ENCODE measurements at places on chromosomes 4 and X.

DNA sequence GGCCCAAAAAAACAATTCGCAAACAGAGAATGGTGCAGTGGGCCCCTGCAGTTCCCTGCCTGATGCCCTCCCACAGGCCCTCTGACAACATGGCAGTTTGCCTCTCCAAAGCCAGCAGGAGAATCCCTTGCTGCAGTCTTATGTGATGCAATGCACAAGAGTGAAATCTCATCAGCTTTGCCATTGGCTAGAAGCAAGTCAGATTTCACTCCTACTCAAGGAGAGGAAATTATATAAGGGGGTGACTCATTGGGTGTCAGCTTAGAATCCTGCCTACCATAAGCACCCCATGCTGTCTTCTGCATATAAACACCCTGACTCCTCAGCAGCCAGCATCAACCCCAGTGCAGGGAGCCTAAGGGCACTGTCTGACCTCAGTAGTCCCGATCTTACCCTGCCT, 157.3 kb upstream of the LDB2 start:
- no peak for DNase-seq

DNA sequence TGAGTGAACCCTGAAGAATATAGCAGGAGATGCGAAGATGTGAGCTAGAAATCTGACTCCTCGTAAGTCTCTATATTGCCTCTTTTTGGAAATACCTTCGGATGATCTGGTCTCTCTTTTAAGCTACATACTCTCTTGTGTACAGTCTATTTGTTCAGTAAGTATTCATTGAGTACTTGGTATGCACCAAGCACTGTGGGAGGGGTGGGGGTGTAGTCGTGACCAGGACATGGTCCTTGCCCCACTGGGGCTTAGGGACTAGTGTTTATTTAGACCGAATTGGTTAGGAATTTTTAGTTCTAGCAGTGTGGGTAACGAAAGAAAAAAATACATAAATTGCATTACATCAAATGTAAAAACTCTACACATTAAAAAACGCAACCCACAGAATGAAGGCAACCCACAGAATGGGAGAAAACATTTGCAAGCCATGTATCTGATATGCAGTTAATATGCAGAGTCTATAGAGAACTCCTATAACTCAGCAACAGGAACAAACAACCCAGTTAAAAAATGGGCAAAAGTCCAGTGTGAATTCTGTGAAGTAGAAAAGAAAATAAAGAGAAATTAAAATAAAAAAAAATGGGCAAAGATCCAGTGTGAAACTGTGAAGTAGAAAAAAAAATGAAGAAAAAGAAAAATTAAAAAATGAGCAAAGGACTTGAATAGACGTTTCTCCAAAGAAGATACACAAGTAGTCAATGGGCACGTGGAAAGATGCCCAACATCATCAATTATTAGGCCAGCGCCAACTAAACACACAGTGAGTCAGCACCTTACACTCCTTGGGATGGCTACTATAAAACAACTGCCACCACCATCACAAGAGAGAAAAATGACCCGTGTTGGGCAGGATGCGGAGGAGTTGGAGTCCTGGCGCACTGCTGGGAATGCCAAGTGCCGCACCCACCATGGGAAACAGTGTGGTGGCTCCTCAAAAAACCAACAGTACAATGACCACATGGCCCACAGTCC, 43.8 kb downstream of the RGS12 start:
- DNase-seq = no peak

DNA sequence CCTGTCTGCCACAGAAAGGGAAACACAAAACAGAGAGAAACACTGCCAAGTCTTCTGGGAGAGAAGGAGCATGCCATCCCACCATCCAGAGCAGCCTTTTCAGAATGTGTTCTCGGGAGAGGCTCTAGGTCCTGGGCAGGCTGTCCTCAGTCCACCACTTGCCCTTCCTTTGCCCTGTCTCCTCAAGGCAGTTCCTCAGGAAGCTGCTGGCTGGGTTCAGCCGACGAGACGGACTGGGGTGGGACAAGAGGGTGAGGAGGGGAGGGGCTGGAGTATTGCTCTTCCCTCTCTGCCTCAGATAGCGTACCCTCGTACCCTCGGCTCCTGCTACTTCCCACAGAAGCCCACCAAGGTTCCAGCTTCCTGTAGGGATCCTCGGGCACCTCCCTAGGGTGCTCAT, 26.6 kb upstream of the LGI2 start:
- no peak for DNase-seq

GRCh38 chrX:13428053-13428786, 108.4 kb upstream of the ATXN3L start:
- DNase-seq = no peak

GRCh38 chrX:73922856-73923455, 360.0 kb downstream of the CHIC1 start:
- DNase-seq = no peak

GRCh38 chr4:36676139-36677050, 395.0 kb downstream of the DTHD1 start:
- no peak for DNase-seq

DNA sequence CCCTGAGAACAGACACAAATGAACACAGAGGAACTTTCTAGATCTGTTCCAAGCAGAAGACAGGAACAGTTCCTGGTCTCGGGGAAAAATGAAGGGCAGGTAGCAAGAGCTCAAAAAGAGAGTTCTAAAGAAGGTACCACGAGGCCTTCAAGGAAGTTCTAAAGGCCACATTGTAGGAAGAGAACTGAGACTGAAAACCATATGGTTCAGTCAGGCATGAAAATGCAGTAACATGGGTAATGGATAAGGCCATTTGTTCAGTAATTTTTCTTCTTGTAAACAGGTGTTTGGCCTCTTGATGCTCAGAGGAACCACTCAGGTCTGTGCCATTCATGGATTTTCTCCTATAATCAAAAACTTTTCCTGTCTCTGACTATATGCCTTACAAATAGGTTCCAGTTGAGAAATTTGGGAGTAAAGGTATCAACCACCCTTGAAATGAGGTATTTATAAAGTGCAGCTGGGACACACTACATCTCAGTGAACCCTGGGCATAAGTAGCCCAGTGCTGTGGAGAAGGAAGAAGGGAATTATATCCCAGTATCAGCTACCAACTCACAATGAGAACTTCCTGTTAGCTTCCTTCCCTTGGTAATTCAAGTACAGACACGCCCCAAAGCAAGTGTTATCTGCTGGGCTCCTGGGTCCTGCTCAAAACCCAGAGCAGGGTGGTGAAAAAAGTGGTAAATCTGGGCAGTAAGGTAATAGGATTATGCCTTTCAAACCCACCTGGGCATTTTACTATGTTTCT, 277.9 kb downstream of the KLHL13 start:
- DNase-seq = no peak

GRCh38 chrX:136687457-136687856, 39.5 kb downstream of the CD40LG start:
- peak; percentile 24 for DNase-seq
